ENCODE measurements at places on chromosomes 4 and X.

DNA sequence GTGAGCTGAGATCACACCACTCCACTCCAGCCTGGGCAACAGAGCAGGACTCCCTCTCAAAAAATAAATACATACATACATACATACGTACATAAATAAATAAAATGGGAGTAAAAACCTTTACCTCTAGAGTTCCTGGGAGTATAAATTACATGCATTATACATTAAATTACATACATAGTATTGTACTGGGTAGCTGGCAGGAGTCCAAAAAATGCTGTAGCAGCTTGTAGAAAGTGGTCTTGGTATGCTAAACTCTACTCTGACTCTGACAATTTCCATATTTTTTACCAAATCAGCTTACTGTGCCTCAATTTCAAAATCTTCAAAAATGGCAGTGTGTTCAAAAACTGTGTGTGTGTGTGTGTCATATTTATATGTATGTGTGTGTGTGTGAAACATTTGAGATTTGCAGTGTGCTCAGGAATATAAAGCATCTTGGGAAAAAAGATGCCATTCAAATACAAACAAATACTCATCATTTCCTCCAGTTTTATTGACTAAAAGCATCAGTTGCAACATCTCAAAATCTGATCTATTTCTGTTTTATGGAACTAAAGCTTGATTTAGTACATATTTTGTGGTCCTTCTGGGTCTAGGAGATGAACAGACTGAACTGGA is 171.7 kb downstream of the SHROOM3 start:
- DNase-seq = no peak

DNA sequence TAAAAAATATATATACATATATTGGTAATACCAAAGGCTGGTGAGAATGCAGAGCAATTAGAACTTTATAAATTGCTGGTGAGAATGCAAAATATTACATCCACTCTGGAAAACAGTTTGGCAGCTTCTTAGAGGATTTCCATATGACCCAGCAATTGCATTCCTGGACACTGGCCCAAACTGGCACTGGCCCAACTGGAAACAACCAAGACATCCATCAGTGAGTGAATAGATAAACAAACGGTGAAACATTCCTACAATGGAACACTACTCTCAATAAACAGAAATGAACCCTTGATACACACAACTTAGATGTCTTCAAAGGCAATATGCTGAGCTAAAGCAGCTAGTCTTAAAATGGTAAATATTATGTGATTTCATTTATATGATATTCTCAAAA is 524.2 kb downstream of the IQCM start:
- no peak for DNase-seq

- no peak for DNase-seq
Measured at GRCh38 chr4:175823015-175823742, 11.1 kb upstream of the GPM6A start.

GRCh38 chrX:109926743-109927662 is 75.9 kb upstream of the TMEM164 start:
- DNase-seq = no peak

- no peak for DNase-seq
Measured at GRCh38 chr4:56208103-56208502, 179.2 kb downstream of the AASDH start.

DNA sequence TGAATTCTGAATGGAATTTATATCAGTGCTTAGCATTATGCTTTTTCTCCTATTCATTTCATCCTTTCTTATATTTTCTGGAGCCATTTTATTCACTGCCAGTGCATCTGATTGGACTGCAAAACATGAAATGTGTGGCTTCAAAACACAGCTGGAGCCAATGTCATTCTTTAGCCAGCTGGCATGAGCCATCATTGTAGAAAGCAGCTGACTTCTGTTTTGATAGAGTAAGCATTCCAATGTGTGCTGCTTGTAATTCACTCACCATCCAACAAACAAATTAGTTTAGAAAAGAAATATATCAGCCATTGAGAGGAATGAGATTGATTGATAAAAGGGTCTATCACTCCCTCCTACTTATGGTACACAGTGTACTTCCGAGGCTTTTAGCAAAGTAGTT is 2616.0 kb downstream of the ARAP2 start:
- DNase-seq = no peak

GRCh38 chr4:129862461-129862860 is 766.5 kb downstream of the C4orf33 start:
- no peak for DNase-seq

GRCh38 chrX:10677490-10677889 is 57.1 kb upstream of the MID1 start:
- no peak for DNase-seq

GRCh38 chr4:121041307-121042090 is 30.8 kb downstream of the NDNF start:
- DNase-seq = no peak

DNA sequence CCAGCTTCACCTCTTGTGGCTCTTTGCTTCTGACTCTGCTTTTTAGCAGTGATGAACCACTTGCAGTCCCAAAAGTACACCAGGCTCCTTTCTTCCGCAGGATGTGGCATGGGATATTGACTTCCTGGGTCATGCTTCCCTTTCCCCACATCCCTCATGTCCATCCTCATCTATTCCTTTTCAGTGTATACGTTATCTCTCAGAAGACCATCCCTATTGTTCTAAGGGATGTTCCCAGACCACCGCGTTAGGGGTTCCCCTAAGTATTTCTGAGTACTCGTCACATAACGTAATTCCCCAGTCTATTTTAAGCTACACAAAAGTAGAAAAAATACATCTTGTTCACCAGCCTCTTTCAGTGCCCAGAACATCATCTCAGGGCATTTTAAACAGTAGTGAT is 71.1 kb upstream of the NLGN4X start:
- no peak for DNase-seq

DNA sequence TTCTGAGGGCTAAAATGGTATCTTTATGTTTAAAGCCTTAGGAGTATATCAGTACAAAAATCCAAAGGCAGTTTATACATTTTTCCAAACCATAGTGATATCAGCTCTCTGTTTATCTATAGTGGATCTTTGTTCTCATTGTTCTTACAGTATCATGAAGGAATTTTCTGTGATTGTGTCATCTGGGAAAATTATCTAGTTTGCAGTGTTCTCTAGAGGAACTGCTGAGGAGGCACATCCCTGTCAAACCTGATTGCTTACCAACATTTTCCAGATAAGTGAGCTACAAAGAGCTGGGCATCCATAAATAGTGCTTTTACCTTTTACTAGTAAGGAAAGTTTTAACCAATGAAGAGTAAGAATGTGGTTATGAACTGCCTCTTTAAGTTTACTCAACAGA is 44.9 kb upstream of the SLC25A31 start:
- DNase-seq = no peak

GRCh38 chrX:7447801-7448499 is 300.0 kb upstream of the PUDP start:
- no peak for DNase-seq

DNA sequence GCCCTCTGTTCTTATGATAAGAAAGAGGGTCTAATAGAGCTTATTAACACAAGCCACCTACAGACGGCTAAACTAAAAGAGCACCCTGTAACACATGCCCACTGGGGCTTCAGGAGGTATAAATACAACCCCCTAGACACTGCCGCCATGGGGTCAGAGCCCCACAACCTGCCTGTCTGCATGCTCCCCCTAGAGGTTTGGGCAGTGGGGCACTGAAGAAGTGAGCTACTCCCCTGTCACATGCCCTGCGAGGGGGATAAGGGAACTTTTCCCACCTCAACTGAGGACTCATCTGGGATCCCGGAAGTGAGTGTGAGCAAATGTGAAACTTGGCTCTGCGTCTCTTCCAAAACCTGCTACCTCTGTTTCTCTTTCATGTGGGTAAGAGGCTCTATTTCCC is 334.5 kb downstream of the ADAM29 start:
- DNase-seq = no peak

GRCh38 chr4:100494166-100494565 is 23.7 kb downstream of the EMCN start:
- DNase-seq = no peak

DNA sequence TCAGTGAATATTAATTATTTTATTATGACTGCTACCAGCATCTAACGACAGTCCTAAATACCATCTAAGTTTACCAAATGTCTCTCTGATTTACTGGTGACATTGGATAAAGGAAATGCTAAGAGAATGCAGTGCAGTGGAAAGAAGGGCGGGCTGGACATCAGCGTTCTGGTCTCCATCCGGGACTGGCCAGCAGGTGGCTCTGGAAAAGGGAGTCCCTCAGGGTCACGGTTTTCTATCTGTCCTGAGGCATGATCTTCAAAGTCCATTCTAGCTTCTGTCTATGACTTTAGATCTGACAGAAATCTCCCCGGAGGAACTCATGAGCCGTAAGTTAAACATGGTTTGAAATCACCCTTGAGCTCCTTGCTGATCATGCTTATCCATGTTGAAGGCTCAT is 3.3 kb downstream of the TRIM2 start:
- no peak for DNase-seq

- DNase-seq = no peak
Measured at GRCh38 chr4:108351791-108352190, 183.1 kb upstream of the LEF1 start.

DNA sequence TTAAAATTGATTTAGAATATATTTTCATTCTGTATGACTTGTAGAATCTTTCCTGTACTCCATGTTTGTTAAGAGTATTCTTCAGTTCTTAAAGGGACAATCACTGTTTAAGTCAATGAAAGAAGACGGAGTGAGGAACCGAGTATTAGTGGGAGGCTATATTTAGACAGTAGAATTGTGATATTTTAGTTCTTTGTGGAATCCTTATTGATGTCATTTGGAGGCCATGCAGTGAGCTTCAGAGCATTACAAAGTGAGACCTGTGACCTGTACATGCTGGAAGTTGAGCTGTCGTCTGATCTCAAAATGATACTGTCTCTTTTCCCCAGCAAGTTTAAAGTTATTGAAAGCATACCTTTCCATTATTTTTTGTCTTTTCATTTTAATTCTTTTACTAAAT is 394.7 kb downstream of the GALNTL6 start:
- DNase-seq = no peak

- DNase-seq = peak; percentile 89
Measured at GRCh38 chr4:86032476-86033022, 327.3 kb downstream of the MAPK10 start.

DNA sequence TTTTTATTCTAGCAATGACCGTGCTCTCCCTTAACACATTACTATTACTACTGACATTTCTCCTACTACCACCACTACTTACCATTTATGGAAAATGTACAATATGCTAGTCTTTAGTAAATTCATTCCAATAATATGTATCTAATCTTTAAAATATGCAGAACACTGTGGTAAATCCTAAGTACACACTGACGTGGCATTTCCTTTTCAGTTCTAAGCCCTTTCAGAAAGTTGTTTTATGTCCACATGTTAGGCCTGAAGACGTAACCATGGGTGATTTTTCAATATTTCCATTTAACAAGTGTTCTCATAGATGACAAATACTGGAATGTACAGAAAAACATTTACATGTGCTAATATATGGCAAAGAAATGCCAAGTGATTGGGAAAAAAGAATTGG is 268.6 kb upstream of the SLIT2 start:
- DNase-seq = peak; percentile 51

GRCh38 chr4:37634180-37634579 is 52.0 kb downstream of the RELL1 start:
- no peak for DNase-seq

DNA sequence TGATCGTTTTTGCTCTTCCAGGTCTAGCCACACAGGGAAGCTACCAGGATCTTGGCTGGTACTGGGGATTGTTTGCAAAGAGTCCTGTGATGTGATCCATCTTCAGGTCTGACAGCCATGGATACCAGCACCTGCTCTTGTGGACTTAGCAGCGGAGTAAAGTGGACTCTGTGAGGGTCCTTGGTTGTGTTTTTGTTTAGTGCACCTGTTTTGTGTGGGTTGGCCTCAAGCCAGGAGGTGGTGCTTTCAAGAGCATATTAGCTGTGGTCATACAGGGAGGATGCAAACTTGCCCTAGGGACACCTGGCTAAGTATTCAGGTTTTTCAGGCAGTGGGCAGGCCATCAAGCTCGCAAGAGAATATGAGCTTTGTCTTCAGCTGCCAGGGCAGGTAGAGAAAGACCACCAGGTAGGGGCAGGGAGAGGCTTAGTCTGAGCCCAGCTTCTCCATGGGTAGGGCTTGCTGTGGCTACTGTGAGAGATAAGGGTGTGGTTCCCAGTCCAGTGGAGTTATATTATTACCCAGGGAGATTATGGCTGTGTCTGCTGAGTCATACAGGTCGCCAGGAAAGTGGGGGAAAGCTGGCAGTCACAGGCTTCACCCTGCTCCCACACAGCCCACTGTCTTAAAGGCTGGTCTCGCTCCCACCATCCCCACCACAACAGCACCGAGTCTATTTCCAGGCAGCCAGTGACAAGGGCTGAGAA is 293.7 kb downstream of the PCDH18 start:
- no peak for DNase-seq

DNA sequence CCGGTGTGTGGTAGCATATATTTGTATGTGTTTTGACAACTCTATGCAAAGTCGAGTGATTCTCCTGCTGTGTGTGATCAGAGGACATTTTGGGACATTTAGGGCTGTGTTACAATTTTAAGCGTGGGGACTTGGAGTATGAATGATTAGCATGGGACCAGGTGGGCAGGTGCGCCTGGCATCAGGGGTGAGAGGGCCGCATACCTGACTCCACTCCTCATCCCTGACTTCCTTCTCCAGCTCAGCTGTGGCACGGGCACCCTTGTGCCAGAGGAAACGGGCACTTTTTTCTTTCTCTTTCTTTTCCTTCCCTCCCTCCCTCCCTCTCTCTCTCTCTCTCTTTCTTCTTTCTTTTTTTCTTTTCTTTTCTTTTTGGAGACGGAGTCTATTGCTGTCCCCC is 15.7 kb upstream of the PLCXD1 start:
- no peak for DNase-seq

DNA sequence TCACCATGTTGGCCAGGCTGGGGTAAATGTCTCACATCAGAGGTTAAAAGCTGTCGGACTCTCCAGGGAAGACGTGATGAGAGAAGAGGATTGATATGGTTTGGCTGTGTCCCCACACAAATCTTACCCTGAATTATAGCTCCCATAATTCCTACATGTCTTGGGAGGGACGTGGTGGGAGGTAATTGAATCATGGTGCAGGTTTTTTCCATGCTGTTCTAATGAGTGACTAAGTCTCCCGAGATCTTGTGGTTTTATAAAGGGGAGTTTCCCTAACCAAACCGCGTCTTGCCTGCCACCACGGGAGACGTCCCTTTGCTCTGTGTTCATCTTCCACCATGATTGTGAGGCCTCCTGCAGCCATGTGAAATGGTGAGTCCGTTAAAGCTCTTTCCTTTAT is 64.4 kb downstream of the ASMT start:
- DNase-seq = no peak

DNA sequence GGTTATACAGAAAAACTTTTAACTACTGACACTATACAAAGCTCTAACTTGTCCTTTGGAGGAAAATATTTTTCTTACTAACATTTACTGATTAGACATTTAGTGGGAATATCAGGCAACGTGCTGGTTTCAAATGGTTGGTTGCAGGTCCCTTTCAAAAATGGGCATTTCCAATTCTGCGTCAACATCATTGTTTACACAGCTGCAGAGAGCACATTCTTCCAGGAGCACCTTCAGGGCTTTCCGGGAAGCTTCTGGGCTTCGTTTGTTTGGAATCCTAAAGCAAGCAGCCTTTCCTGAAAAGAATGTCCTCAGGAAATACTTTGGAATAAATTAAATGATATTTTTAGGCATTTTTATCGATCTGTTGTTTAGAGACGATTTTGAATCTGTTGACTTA is 289.7 kb downstream of the TRIML1 start:
- no peak for DNase-seq

- DNase-seq = no peak
Measured at GRCh38 chr4:22512306-22512705, 3.6 kb downstream of the ADGRA3 start.

- peak; percentile 62 for DNase-seq
Measured at GRCh38 chr4:123832173-123833026, 435.8 kb downstream of the SPRY1 start.

GRCh38 chr4:185472103-185472542 is 590 bp upstream of the CCDC110 start:
- no peak for DNase-seq
